ENCODE measurements at places on chromosomes 6 and 20.

- DNase-seq = no peak
These were observed 3.7 kb downstream of the ACSS1 start for GRCh38 chr20:25054096-25054820.

GRCh38 chr6:111942561-111942960 lies 69.3 kb upstream of the FYN start:
- no peak for DNase-seq

- no peak for DNase-seq
These were observed 85.2 kb downstream of the PLEKHG1 start for GRCh38 chr6:150684714-150685459.

DNA sequence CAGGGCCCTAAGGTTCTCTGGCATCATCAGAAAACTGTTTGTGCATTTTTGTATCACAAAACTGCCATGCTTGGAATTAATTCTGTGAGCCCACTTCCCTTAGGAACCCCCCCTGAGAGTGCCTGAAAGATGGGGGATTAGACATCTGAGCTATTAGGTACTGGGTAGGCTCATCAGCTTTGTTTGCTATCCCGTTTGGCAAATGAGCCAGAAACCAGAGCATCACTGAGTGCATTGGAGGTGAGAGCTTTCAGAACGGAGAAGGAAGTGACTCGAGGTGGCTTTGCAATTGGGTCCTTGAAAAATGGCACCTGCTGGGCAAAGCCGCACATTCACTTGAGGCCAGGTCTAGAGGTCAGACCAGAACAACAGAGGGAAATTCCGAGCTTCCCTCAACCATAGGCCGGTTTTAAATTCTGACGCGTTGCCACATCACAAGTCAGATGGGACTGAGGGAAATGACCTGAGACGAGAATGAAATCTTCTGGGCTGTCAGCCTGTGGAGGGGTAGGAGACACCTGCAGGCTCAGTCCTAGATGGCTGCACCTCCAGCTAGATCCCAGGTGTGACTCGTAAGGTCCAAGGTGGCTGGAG lies 8.4 kb upstream of the GLP1R start:
- no peak for DNase-seq

DNA sequence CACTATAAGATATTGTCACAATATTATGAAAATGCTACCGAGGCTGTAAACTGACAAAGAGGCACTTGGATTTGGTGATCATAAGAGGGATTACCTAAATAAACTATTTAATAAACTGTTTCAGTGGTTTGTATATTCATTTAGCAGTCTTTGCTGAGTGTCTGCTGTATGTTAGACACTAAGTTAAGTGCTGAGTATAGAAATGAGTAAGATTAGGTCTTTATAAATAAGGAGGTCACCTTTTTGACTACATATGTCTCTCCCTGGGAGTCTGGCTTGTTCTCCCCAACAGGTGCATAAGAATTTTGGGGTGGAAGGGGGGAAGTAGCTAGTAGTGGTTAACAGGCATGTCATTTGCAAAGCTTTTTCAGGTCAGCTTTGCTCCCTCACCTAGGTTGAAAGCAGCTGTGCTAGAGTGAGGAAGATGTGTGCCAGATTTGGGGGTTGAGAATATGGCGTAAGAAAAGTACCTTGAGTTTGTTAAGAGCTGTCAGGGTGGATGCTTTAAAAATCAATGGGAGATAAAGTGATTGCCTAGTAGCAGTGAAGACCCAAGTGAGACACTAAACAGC lies 246.3 kb downstream of the ZFAND3 start:
- no peak for DNase-seq

DNA sequence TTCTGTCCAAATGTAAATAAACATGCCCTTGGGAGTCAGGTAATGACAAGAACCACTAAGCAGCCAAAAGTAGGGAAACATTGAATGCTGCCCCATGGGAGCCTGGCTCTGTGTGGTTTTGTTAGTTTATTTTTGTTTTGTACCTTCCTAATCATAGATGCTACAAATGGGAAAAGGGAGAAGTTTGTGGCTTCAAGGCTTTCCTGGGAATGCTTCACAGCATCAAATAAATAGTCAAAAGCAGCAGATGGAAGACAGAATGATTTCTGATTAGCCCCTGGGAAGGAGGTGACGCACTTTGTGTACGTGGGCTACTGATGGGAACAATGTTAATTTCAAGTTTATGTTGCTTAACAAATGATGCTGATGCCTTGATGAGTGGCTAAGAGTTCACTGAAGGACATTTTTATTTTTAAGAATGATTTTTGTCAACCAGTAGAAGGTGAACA lies 532.7 kb downstream of the BCKDHB start:
- DNase-seq = no peak

DNA sequence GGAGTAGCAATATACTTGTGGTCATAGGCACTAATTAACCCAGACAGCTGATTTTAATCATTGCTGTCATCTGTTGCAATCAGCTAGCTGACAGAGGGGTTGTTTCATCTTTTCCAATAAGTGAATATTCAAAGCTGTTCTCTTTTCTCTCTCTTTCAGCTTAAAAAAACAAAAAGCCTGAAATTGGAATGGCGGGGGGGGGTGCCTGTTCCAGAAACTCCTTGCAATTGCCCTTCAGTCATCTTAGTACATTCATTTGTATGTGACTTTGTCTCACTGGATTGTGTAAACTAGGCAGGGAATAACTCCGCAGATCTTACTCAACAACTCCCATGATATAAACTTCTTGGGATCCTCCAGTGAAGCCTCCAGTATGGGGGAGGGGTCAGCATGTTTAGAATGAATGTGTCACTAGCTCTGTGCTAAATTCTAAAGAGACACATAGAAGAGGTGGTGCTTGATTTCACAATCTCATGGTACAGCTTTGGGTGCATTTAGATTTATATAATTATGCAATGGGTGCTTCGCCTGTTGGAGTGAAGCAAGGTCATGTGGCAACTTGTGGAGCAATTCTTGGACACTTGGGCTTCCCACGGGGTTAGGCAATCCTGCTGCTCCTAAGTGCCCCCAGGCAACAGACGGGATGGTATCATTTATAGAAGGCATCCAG lies 40.1 kb downstream of the SLC24A3 start:
- DNase-seq = no peak

GRCh38 chr6:136181861-136182260 lies 68.2 kb downstream of the MTFR2 start:
- DNase-seq = no peak

DNA sequence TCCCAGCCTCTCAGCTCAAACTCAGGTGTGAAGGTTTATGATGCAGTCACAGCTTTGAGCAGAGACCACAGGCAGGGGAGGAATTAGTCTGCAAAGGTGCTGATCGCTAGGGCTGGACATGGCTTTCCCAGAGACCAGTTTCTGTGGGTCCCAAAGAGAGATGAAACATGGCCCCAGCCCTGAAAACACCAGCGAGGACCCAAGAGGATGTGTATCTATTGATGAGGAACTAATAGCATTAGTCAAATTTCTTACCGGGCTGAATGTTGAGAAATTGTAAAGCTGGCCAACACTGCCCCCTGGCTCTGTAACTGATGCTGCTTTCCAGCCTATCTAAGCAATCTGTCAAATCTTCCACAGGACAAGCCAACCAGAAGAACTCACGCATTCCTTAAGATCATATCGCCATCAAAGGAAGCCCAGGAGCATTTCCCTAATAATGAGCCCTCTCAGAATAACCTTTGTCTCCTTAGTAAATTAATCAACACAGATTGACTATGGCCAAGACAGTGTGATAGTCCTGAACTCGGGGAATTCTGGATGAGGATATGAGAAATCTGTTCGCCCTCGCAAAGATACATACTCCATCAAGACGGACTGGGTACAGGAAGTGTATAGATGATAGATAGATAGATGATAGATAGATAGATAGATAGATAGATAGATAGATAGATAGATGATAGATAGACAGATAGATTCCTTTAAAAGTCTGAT lies 7.8 kb upstream of the ACSS1 start:
- peak; percentile 72 for DNase-seq

DNA sequence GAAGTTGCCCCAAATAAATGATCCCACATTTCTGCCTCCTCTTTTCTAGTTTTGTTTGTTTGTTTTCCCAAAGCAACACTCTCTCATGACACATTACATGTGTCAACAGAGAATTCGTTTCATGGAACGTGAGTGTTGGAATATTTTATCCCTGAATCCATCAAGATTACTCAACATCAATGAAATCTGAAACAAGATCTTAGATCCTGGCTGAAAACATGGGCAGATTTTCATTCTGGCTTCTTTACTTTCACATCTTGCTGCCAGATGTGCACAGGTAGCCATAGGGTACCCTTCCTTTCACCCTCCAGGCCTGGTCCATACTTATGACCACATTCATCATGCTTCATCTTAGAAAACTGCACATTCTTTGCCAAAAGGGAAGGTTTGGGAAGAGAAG lies 347.0 kb downstream of the DOK5 start:
- DNase-seq = no peak

DNA sequence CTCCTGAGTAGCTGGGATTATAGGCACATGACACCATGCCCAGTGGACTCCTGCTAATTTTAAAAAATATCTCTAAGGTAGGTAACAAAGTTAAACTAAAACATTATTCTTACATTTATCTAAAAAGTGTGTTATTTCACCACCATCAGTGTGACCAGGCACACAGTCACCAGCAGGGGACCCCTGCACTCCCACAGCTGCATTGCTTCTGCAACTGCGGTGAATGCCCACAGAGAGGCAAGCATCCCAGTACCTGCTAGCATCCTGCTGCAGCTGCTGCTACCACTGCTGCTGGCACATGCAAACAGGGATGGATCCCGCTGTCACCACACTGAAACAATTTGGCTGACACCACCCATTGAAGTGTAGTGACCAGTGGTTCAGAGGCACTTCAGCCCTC lies 21.9 kb upstream of the EPB41L2 start:
- no peak for DNase-seq

DNA sequence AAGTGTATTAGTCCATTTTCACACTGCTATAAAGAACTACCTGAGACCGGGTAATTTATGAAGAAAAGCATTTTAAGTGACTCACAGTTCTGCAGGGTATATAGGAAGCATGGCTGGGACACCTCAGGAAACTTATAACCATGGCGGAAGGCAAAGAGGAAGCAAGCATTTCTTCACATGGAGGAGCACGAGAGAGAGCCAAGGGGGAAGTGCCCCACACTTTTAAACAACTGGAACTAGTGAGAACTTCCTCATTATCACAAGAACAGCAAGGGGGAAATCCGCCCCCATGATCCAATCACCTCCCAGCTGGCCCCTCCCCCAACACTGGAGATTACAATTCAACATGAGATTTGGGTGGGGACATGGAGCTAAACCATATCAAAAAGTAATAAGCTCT lies 28.3 kb upstream of the B3GAT2 start:
- no peak for DNase-seq

- no peak for DNase-seq
These were observed 4.7 kb upstream of the AKAP7 start for GRCh38 chr6:131130554-131130940.

DNA sequence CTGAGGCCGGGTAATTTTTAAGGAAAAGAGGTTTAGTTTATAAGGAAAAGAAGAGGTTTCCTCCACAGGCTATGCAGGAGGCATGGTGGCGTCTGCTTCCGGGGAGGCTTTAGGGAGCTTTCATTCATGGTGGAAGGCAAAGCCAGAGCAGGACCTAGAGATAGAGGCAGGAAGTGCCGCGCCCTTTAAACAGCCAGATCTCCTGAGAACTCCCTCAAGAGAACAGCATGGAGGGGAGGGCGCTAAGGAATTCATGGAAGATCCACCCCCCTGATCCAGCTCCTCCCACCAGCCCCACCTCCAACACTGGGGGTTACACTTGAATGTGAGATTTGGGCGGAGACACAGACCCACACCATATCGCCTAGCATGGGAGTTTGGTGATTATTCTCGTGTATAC lies 13.9 kb upstream of the DACT2 start:
- DNase-seq = no peak

DNA sequence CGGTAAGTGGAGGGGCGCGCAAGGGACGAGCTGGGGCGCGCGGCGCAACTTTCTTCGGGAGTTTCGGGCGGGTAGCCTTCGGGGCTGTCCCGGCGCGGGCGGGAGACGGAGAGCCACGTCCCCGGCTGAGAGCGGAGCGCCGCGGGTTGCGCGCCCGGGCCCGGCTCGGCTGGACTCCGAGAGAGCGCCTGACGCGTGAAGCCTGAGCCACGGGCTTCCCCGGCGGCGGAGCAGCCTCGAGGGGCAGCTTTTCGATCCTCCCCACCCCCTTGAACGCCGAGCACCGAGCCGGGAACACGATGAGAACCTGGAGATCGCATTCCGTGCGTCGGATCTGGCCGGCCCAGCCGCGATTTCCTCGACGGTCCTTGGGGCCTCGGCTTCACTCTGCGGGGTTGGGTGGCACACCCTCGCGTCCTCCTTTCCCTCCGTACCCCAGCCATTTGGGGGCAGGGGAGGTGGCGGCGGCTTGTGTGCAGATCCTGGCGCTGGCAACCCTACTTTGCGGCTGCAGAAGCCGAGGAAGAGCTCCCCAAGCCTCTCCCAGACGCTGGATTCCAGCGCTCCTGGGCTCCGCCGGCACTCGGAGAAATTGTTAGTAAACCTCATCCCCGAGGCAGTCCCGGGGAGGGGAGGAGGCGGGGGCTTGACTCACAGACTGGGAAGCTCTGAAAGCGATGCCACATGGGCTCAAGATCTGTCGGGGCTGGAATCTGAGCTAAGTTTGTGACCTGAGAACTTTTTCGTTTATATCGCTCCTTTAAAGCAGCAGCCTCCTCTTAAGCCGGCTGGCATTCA lies 572 bp downstream of the DSE start:
- DNase-seq = no peak

GRCh38 chr6:28506807-28507475 lies 8.7 kb downstream of the GPX6 start:
- DNase-seq = no peak

DNA sequence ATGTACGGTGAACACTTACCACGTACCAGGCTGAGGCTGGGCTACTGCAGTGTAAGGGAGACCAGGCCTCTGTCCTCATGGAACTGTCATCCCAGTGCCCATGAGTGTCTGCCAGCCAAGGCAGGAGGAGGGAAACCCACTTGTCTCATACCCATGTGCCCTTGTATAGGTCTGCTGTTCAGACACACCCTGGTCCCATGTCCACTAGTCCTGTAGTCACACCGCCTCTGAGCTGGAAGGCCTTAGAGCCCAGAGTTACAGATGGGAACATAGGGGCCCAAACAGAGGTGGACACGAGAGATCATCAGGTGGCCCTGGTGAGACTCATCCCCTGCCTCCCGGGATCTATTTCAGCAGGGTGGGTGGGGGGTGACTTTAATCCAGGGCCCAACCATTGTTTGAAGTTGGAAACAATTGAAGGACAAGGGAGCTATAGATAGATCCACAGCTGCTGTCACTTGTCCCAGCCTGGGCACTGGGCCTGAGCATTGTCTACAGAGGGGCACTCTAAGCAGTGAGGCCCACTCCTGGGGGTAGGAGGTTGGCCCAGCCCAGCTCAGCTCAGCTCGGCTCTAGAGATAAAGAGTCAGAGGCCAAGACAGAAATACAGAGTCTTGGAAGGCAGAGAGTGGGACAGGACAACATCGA lies 14.6 kb downstream of the MYH7B start:
- DNase-seq = no peak
